Putamen (tissue), 1 donor: ENCODE measurements at places on chromosomes 13 and 19.

GRCh38 chr13:49759503-49759902, 33.0 kb downstream of the KPNA3 start:
- DNase-seq = no peak

GRCh38 chr19:917323-918151, at the start of gene KISS1R:
Gene KISS1R (plus strand): TSS chr19:917333. CDS start chr19:917503, 170 bp downstream.
- DNase-seq = no peak

DNA sequence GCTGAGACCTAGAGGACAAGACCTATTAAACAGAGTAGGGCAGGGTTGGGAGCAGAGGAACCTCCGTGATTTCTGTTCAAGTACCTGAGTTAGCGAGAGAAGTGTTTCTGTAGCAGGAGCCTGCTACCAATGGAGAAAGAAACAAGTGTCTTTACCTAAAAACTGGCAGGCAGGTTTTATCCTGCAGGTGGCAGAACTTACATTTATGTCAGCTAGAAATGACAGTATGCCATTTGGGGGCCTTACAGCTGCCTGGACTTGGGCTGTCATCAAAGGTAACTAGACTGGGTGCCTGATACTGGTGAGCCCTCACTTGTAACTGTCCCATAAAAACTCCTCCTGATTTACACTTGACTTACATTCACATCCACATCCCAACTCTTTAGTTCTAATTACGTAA, 185.3 kb upstream of the MIR17HG start:
- DNase-seq = no peak

DNA sequence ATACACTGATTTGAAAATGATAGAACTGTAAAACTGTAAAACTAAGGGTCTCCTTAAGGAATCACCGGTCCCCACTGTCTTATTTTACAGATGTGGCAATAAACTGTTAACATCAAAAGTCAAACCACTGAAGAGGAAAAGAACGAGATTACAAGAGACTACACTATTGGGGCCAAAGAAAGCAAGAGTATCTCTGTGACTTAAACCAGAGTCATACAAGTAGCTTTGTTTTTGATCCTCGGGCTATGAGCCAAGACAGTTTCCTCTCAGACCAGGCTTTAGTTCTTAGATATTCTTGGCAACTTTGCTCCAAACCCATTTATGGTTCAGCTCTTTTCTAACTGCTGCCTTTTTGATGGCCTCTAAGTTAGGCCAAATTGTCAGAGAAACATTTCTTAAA, 113.8 kb downstream of the TBC1D4 start:
- DNase-seq = peak; percentile 14

GRCh38 chr13:114071991-114072390, 60.4 kb downstream of the RASA3 start:
- DNase-seq = no peak

DNA sequence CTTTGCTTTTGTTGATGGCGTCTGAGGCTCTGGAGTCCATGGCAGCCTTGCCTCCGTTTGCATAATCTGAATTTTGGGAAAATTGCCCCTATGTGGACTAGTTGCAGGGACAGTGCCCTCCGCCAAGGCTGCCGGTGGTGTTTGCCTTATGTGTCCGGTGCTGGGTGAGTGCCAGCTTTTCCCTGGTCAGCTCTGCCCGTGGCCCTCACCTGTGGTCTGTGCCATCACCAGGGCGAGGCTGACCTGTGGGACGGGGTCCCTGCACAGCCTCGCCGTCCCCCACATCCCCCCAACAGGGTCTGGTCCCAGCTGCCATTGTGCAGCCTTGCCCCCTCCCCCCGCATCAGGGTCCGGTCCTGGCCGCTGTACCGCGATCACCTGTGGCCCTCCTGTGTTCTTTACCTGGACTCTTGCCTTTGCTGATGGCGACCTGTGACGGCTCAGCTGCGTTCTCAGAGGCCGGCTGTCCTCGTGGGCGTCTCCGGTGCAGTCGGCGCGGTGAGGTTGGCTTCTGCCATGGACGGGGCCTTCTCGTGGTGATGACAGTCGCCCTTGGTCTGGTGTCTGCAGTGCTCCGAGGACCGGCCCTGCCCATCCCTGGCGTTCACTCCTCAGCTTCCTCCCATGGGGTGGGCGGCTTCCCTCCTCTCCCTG, 12.6 kb downstream of the CSNK1G2 start:
- no peak for DNase-seq

GRCh38 chr13:78608252-78608687, 4.9 kb upstream of the POU4F1 start:
- DNase-seq = no peak

- no peak for DNase-seq
Observed at GRCh38 chr13:53182724-53183123, 154.1 kb downstream of the OLFM4 start.

DNA sequence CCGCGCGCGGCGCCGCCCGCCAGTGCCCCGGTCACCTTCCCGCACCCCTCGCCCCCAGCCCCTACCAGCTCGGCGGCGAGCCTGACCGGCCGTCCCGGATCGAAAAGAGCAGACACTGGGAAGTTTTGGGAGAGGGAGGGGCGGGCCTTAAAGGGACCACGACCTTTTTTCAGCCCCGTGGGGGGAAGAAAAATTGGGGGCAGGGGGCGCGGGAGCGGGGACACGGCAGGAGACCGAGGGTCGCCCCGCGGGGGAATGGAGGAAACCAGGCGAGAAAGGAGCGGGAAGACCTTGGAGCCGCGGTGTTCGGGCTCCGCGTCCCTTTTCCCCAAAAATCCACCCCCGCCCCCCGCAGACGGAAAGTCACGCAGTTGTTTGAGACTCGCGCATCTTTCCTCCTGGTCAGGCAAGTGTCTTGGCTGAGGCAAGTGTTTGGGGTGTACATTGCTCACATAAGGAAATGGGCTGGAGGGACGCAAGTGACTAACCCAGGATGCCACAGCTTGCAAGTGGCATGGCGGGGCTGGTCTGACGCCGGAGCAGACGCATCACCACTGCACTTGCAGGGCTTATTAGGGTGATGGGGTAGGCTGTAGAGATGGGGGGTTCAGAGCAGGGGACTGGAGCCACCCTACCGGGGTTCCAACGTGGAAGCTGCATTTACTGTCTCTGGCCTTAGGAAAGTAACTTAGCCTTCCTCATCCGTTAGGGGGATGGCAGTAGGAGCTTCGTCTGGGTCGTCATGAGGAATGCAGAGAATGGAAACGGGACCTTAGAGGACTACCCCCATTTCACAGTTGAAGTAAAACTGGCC, 2.7 kb upstream of the HNRNPL start:
- DNase-seq = peak; percentile 45

DNA sequence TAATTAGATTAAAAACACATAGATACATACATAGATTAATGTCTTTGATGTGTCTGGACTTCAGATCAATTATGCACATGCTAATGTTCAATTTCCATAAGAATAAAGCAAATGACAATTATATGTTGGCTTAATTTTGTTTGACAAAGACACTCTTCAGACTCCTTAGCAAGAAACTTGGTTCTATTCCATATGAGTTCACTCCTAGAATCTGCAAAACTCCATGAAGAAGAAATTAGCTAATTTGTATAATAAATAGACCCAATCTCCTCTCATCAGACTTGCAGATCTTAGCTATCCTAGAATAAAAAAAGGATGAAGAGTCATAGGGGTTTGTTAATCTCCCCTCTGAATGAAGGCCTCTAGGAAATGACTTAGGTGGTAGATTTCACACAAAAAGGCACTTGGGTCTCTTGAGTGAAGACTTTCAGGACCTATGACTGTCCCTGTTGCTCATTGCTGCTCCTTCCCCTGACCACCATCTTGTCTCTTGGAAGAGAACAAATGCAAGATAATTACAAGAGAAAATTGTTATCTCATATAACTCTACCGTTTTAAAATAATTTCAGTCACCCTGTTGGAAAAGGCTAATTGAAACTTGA, 302.2 kb downstream of the EFNB2 start:
- no peak for DNase-seq

- DNase-seq = no peak
Observed at GRCh38 chr13:46387064-46387851, at the start of gene RUBCNL. Gene RUBCNL (minus strand): TSS chr13:46387252. CDS start chr13:46372475, 14,777 bp downstream.

DNA sequence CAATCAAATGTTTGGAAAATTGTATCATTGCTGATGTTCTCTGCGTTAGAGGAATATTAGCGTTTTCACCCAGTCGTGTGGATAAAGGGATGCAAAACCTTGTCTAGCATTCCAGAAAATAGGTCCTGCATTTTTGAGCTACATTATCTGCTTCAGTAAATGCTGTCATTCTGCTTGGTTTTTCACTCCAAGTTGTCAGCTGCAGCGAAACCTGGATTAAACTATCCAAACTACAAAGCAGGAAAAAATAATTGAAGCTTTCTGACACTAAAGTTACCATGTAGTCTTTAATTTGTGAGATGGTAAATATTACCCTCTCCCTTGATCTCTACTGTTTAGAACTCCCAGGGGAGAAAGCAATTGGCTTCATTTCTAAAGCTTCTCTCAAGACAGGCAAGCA, 1795.5 kb upstream of the PRR20A start:
- no peak for DNase-seq

DNA sequence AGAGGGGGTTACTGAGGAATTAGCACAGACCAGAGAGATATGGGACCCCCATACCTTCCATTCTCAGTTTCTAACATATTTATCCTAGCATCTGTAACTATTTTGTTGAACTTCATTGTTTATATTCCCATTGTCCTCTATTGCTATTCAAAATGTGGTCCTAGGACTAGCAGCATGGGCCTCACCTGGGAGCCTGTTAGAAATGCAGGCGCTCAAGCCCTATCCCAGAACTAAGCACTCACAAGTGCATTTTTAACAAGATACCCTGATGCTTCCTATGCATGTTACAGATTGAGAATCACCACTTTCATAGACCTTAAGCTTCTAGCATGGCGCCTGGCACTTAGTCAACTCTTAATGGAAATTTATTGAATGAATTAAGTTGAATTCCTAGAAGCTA, 58.3 kb upstream of the TDRD3 start:
- DNase-seq = no peak

DNA sequence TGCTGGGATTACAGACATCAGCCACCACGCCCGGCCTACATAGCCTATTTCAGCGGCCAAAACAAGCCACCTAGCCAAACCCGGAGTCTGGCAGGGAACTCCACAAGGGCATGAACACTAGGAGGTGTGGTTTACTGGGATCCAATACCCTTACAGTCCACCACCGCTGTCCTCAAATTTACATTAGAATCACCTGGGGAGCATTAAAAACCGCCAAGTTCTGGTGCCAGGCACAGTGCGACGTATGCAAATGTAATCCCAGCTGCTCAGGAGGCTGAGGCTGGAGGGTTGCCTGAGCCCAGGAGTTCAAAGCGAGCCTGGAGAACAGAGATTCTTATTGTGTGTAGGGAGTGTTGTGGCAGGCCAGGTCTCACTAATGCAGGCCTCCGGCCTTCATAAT, 4.2 kb upstream of the AP1M1 start:
- DNase-seq = no peak

GRCh38 chr13:47129461-47129860, 232.6 kb upstream of the HTR2A start:
- no peak for DNase-seq

DNA sequence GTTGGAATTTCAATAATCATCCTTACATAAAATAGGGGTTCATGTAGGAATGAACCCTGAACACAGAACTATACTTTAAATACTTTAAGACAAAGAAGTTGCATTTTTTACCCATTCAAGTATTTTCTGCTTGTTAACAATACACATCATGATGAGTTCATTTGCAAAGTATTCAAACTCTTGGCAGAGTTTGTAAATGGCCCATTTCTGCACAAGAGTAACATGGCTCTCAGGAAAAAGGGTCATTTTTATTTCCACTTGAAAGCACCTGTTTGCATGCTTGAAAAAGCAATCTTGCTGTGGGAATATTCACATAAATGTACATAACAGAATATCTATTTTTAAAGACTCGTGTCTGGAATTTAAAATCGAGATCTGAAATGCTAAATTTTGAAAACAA, 18.1 kb downstream of the ESD start:
- no peak for DNase-seq

- no peak for DNase-seq
Observed at GRCh38 chr19:16335226-16335625, 10.6 kb downstream of the KLF2 start.

- no peak for DNase-seq
Observed at GRCh38 chr13:80382576-80382975, 41.6 kb upstream of the SPRY2 start.

DNA sequence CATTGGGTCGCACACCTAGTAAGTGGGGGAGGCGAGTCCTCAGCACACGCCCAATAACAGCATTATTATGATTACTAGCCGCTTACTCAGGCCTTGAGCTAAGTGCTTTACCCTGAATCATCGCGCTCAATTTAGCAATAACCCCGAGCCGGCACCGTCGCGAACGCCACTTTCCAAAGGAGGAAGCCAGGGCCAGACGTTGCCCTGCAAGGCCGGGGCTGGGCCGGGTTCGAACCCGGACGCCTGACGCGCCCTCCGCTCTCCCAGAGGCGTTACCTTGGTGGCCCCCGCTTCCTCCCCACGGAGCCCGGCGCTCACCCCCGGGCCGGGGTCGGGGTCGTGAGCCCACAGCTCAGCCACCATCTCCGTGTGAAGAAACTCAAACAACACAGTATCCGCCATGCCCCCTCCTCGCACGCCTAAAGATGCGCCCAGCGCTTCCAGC, at the start of gene TRAPPC6A:
TSS of gene TRAPPC6A (minus strand) at position 421 of the 445 bp plus-strand sequence. CDS start at position 402, 19 bp downstream.
- no peak for DNase-seq

DNA sequence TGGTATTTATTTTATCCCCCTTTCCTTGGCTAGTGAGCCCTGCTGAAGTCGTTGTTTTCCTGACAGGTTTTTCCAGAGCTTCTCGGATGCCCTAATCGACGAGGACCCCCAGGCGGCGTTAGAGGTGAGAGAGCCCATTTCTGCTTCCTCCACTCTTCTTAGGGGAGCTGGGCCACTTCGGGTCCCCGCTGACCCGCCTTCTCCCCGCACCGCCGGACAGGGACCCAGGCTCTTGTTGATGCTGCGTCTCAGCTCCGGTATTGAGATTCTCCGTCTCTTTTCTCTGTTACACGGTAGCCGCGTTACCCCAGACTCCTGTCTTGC, 306 bp downstream of the SUGT1 start:
- DNase-seq = no peak

- no peak for DNase-seq
Observed at GRCh38 chr19:4014541-4015491, 7.3 kb downstream of the PIAS4 start.

DNA sequence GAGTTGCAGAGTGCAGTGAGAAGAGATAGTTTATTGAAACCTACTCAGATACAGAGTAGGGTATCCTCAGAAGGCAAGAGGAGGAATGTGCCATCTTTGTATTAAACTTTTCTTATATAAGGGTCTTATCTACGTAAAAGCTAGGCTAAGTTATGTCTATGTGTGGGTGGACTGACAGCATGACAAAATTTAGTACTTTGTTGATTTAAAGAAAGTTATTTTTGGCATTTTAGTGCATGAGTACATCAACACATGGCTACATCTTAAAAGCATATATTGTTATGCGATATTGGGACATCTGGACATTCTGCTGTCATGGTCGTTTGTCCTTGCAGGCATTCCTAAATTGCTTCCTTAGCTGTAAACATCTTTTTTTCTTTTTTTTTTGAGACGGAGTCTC, 19.0 kb upstream of the ATP8A2 start:
- no peak for DNase-seq
